ENCODE measurements at places on chromosomes 2 and 18. TPM values are rescaled to one million over a fixed set of nuclear protein-coding genes. Genes with fewer than 3 reads are reported as not detected.

DNA sequence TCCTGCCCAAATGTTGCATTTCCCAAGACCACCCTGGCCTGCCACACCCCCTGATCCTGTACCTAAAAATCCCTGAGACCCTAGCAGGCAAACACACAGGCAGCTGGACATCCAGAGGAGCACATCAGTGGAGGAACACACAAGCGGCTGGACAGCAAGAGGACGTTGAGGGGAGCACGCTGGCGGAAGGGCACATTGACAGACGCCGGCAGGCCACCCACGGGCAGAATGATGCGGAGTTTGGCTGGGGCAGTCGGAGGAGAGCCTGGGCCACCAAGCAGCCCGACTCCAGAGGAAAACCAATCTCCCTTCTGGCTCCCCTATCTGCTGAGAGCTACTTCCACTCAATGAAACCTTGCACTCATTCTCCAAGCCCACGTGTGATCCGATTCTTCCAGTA, 47.7 kb downstream of the EMX1 start:
- H3K27me3 ChIP-seq = no peaks in the 10 kb centered on the region
- peaks cover 62% of the 10 kb centered on the region for H3K36me3 ChIP-seq
- no peak for ATAC-seq
- H3K4me1 ChIP-seq = no peaks in the 10 kb centered on the region

DNA sequence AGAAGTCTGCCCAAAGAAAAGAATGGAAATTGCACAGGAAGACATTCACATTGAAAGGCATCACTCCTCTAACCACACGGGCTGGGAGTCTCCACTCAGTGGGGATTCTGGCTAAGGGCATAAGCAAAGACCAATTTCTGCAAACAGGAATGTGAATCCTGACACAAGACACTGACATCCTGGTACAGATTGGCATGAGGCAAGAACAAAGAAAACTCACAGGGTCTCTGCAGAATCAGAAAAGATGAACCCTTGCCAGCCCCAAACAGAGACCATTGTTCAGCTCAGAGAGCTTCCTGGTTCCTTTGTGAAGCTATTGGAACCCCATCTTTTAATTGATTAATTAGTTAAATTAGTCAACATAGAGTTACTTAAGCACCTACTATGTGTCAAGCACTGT, 82.3 kb downstream of the UPP2 start:
- no peak overlapping the region for H3K4me3 ChIP-seq
- no peaks in the 10 kb centered on the region for H3K36me3 ChIP-seq
- no peaks in the 10 kb centered on the region for H3K4me1 ChIP-seq
- no peaks in the 10 kb centered on the region for H3K27me3 ChIP-seq

GRCh38 chr2:211611061-211611518, 927.5 kb downstream of the ERBB4 start:
- no peak overlapping the region for H3K27ac ChIP-seq
- H3K4me3 ChIP-seq = no peak overlapping the region
- no peaks in the 10 kb centered on the region for H3K27me3 ChIP-seq
- ATAC-seq = no peak
- no peaks in the 10 kb centered on the region for H3K4me1 ChIP-seq

Gene CIB4
- not detected for total RNA-seq

GRCh38 chr2:9142551-9143263, 63.9 kb upstream of the ASAP2 start:
- no peaks in the 10 kb centered on the region for H3K36me3 ChIP-seq
- no peaks in the 10 kb centered on the region for H3K4me1 ChIP-seq
- H3K4me3 ChIP-seq = no peak overlapping the region

DNA sequence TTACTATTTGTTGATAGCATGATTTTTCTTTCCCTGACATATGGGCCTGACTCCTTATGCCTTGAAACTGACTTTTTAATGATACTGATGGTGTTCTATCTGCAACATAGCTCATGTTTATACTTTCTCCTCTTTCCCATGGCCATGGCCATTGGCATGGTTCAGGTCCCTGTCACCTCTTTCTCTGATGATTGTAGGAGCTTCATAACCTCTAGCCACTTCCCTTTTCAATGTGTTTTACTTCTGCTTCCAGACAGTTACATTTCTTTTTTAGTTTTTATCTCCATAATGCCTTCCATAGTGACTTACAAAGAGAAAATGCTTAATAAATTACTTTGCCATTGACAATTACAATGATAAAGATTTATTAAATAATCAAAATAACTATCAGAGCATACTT, 177.9 kb upstream of the SETBP1 start:
- H3K36me3 ChIP-seq = no peaks in the 10 kb centered on the region
- H3K27me3 ChIP-seq = no peaks in the 10 kb centered on the region
- no peak overlapping the region for H3K4me3 ChIP-seq
- ATAC-seq = no peak
- H3K4me1 ChIP-seq = no peaks in the 10 kb centered on the region

GRCh38 chr2:32976409-32977063, 29.8 kb downstream of the LTBP1 start:
- H3K27ac ChIP-seq = no peak overlapping the region
- H3K4me3 ChIP-seq = no peak overlapping the region
- no peak for ATAC-seq
- no peaks in the 10 kb centered on the region for H3K27me3 ChIP-seq
- no peaks in the 10 kb centered on the region for H3K36me3 ChIP-seq
- H3K4me1 ChIP-seq = no peaks in the 10 kb centered on the region

- H3K4me1 ChIP-seq = no peaks in the 10 kb centered on the region
- no peak overlapping the region for H3K27ac ChIP-seq
- no peak for ATAC-seq
- H3K27me3 ChIP-seq = peaks cover 5% of the 10 kb centered on the region
Measured at GRCh38 chr2:208573569-208573968, 167.0 kb downstream of the PTH2R start.

DNA sequence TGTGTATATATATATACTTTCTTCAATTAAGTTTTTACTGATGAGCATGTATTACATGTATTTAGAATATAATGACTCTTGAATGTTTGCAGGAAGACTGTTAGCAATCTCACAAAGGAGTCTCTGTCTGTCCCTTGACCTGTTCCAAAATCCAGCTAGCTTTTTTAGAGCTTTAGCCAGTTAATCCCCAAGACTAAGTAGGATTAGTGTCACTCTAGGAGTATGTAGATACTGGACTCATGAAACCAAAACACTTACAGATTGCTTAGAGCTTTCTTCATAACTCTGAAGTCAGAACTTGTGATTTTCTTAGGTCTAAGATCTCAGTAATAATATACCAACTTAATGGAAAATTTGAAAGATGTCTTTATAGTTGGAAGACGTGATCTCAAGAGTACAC, 2.2 kb downstream of the UBXN4 start:
- H3K27me3 ChIP-seq = no peaks in the 10 kb centered on the region
- H3K4me3 ChIP-seq = no peak overlapping the region
- H3K27ac ChIP-seq = peak overlapping the region; percentile 100
- H3K4me1 ChIP-seq = peaks cover 6% of the 10 kb centered on the region
- no peaks in the 10 kb centered on the region for H3K36me3 ChIP-seq

Gene D2HGDH
- 12.5 TPM for total RNA-seq

DNA sequence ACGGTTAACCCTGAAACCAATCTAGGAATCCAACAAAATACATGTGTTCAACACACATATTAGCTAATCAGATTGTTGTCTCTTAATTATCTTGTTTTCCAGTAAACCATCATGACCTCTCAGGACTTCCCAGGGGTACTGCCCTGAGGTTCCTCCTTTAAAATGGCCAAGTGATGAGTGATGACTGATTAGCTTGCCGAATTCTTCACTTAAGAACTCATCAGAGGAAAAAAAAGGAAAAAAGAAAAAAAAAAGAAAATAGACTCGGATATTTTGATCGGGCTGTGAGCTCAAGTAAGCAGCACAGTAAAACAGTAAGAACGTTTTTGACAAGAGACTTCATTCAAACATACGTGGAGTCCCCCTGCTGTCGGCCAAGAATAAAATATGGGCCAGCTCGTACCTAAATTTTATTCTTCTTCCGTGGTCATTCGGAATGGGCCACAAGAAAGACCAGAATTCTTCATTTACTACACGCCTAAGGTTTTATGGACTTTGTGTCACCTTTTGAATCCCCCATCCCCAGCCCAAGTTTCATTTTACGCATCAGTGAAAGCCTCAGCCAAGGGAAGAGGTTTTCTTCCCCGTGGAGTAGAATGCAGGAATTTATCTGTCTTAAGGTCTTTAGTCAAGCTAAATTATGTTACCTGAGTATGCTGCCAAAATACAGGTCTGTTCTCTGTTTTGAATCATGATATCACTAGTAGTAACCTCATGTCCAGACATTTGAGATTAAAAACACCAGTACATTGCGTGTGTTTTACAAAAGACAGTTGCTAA, 40.5 kb downstream of the COLEC12 start:
- H3K4me3 ChIP-seq = no peak overlapping the region
- H3K27me3 ChIP-seq = no peaks in the 10 kb centered on the region
- no peaks in the 10 kb centered on the region for H3K36me3 ChIP-seq
- H3K4me1 ChIP-seq = peaks cover 50% of the 10 kb centered on the region
- no peak overlapping the region for H3K27ac ChIP-seq

Gene TMEM163
- 0.27 TPM for total RNA-seq

DNA sequence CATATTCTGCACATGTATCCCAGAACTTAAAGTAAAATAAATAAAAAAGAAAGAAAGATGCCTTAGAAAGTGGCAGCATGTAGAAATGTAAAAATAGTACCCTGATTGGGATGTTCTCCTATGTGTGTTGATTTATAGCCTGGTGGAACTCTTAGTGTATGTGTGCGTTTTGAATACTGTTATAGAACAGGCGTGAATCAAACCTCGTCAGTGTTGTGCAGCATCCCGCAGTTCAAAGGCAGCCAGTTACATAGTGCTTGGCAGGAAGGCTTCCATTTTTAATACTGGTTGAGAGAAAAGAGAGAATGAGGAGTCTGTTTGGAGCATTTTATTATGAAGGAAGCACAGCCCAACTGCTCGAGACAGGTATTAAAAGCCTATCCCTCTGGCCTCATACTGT, 49.4 kb downstream of the TANC1 start:
- H3K27me3 ChIP-seq = no peaks in the 10 kb centered on the region
- H3K4me3 ChIP-seq = no peak overlapping the region
- no peak overlapping the region for H3K27ac ChIP-seq

Gene LONRF2
- total RNA-seq = 47.7 TPM

DNA sequence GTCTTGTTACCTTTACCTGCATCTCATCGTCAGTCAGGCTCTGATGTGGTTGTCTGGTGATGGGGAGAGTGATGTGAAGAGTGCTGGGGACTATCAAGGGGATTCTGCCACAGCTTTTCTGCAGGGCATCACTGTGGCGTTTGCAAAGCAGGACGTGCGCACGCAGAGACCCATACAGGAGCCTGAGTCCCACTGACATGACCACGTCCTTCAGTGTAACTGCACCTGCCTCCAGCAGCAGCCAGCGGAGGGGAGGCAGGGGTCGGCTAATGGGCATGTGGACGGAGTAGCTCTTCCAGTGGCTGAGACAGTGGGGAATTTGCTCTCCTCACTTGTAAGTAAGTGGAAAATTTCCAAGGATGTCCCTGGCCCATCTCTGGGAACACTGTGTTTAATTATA, 6.5 kb downstream of the ALKAL2 start:
- no peak for ATAC-seq
- H3K4me1 ChIP-seq = no peaks in the 10 kb centered on the region
- H3K4me3 ChIP-seq = no peak overlapping the region

GRCh38 chr18:26332991-26333390, 106.7 kb downstream of the TAF4B start:
- no peak for ATAC-seq
- H3K27me3 ChIP-seq = no peaks in the 10 kb centered on the region
- no peak overlapping the region for H3K27ac ChIP-seq
- H3K4me3 ChIP-seq = no peak overlapping the region

Gene TMEM37
- not detected for total RNA-seq
